ENCODE measurements at places on chromosomes 4 and X. TPM values are rescaled to one million over a fixed set of nuclear protein-coding genes. Genes with fewer than 3 reads are reported as not detected.

The PHOX2B gene
- total RNA-seq: not detected

The CT45A3 gene
- not detected for total RNA-seq

The SPP1 gene
- 1.6 TPM for total RNA-seq

The SUPT20HL1 gene
- total RNA-seq: not detected

The UNC5C gene
- total RNA-seq: 0.04 TPM

The OSTC gene
- total RNA-seq: 186 TPM

The ARR3 gene
- not detected for total RNA-seq

The CRMP1 gene
- total RNA-seq: not detected

The RGN gene
- total RNA-seq: not detected

The NDNF gene
- not detected for total RNA-seq

The NEIL3 gene
- 3.8 TPM for total RNA-seq

The USP17L27 gene
- not detected for total RNA-seq

The EDA2R gene
- 2.0 TPM for total RNA-seq

The OTUD4 gene
- total RNA-seq: 16.4 TPM

The SHROOM3 gene
- 15.1 TPM for total RNA-seq

The PPARGC1A gene
- total RNA-seq: not detected

The RIBC1 gene
- 1.3 TPM for total RNA-seq

The FAM149A gene
- total RNA-seq: not detected

The GPAT3 gene
- 1.4 TPM for total RNA-seq

The CXCL6 gene
- 0.65 TPM for total RNA-seq

The KLKB1 gene
- total RNA-seq: not detected

The HSD17B13 gene
- total RNA-seq: not detected

The GPR173 gene
- total RNA-seq: 0.08 TPM

The SAGE1 gene
- total RNA-seq: not detected

The PPP2R2C gene
- total RNA-seq: 0.80 TPM
